Iris pigment epithelial cell (primary cell): ENCODE measurements at places on chromosomes 2 and 18.

DNA sequence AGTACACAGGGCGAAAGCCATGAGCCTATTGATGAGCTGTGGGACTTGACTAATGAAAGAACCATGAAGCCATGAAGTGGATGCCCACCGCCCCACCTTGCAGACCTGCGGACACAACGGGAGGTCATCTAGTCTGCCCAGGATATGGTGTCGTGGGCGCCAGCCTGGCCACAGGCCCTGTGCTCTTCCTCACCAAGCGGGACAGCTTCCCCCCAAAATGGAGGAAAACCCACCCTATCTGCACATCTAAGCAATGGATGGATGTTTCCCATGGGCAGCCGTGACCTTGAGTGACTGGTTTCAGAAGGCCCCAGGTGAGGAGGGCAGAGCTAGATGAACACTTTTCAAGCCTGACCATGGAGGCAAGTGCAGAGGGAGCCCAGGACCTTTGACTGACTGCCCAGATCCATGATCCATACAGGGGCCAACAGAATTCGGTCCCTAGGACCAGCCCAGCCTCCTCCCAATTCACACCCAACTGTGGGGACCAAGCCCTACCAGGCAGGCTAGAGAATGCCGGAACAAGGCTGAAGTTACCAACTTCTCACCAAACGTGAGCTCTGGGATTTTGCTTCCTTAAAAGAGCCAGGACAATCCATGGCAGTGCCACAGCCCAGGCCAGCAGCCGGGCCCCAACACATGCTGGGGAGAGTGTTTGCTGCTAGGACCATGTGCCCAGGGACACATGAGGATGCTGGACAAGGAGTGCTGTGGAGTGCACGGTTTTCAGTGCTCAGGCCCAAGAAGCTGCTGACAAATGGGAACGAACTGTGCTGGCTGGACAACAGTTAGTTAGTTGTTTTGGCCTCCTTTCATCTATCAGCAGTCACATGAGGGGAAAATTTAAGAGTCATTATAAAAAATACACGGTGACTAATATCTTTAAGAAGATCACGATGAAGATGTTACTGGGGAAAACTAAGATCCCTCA is 249.4 kb downstream of the HDAC4 start:
- no peak for DNase-seq

DNA sequence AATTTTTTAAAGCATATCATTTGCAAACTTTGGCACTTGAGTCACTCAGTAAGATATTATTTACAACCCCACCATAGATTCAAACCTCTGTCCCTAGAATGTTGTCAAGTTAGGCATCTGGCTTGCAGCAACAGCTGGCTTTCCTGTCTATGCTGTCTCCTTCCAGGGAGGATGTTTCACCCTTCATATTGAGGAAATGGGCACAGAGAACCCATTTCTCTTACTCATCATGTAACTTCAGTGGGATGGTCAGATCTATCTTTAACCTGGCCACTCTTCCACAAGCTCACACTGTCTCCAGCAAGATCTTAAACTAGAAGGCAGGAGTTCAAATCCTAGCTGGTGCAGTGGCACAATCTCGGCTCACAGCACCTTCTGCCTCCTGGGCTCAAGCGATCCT is 15.8 kb downstream of the LCT start:
- no peak for DNase-seq

DNA sequence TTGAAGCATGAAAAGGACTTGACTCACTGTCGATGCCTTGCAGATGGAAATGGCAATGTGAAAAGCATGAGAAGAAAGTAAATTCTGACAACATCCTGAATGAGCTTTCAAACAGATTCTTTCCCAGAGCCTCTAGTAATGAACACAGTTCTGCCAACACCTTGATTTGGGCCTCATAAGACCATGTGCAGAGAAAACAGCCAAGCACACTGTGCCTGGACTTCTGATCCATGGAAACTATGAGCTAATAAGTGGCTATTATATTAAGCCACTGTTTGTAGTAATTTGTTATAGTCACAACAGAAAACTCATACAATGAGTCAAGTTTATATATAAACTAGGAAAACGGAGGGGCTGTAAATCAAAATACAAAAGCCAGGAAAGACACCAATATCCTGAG is 477.3 kb downstream of the MBD2 start:
- DNase-seq, result no peak

DNA sequence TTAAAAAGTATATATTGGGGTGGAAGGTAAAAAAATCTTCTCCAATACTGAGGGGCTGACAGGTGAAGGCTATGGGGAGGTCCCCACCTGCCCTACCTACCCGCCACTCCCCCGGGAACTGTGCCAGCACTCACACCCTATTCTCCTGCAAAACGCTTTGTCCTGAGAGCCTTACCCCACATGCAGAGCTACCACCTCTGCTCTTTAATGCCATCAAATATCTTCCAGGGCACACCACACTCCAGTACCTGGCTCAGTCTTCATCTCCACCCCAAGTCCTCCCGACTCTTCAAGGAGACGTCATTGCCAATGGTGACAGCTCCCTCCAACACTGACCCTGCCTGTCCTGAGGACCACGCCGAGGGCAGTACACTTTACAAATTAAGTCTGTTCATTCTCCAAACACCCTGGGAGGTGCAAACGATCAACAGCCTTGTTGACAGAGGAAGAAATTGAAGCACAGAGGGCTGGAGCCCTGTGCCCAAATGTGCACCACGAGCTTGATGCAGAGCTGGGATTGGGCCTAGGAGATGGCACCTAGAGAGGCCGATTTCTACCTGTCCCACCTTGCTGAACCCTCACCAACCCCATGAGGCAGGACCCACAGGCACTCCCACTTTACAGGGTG is 6.0 kb upstream of the GPR55 start:
- DNase-seq, result no peak

- no peak for DNase-seq
Measured at GRCh38 chr2:3248754-3249475, 128.7 kb downstream of the EIPR1 start.

- no peak for DNase-seq
Measured at GRCh38 chr2:68553098-68553497, 85.7 kb downstream of the APLF start.

- DNase-seq, result no peak
Measured at GRCh38 chr2:62427146-62427545, 78.8 kb downstream of the TMEM17 start.

DNA sequence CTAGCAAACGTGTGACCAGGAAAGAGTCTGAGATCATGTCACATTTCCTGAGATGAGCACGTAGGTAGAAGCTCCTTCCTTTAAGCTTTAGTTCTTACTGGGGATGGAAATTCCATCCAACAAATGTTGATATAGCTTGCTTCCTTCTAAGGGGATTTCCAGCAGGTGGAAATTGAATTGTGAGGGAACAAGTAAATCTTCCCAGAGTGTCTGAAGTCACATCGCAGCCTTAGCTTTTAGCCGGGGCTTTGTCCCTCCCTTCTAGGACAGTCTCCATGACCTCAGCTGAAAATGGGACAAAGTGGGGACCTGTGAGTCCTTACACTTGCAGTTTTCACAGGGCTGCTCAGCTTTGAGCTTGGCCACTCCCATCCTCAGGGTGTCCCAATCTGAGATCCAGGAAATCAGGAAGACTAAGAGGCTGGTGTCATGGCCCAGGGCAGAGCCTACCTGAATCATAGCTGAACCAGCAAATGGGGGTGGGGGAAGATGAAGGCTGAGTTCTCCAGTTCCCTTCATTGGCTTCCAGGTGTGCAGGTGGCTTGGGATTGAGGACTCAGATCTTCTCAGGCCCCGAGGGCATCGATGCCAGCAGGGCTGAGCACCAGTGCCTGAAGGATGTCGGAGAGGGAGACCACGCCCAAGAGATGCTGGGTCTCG is 8.3 kb downstream of the PRKAG3 start:
- no peak for DNase-seq

DNA sequence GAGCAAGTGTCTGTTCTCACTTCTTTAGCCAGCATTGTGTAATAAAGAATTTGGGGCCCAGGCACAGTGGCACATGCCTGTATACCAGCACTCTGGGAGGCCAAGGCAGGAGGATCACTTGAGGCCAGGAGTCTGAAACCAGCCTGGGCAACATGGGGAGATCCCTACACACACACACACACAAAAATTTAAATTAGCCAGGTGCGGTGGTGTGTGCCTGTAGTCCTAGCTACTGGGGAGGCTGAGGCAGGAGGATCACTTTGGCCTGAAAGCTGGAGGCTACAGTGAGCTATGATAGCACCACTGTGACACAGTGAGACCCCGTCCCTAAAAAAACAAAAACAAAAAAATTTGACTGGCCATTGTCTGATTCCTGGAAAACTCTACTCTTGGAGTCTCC is 8.3 kb downstream of the REV1 start:
- DNase-seq, result no peak

DNA sequence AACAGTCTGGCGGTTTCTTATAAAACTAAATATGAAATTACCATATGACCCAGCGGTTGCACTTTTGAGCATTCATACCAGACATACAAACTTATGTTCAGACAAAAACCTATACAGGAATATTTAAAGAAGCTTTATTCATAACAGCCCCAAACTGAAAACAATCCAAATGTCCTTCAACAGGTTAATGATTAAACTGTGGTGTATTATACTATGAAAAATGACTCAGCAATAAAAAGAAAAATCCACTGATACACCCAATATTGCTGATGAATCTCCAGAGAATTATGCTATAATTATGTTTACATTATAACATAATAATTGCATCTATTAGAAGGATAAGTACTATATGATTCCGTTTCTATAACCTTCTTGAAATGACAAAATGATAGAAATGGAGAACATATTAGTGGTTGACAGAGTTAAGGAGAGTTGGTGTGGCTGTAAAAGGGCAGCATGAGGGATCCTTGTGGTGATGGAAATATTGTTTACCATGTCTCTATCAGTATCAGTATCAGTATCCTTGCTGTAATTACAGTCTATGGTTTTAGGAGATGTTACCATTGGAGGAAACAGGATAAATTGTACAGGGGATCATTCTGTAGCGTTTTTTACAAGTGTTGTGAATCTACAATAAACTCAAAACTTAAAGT is 127.1 kb downstream of the DSC3 start:
- no peak for DNase-seq

DNA sequence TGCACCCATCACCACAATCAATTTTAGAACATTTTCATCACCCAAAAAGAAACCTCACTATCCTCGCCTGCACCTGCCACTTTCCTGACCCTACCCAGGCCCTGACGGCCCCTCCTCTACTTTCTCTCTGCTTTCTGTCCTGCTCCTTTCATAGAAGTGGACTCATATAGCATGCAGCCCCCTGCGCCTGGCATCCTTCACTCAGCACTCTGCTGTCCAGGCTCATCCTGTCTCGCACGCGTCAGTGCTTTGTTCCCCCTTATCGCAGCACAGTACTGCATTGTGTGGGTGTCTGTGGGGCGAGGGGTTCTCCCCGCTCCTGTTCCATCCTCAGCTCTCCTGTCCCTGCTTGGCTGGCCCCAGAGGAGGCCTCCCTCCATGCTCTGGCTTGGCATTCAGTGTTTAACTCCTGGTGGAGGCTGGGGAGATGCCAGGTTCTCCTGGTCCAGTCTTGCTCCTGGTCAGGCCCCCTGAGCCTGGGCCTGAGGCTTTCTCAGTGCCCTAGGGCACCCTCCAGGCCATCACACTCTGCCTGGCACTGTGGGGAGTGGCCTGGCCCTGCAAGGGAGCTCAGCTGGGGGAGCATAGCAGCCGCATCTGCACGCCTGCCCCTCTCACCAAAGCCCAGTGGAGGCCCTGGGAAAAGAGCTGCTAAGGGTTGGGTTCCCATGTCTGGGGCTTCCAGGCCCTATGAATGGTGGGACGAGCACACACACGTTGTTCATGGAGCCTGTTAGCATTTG is 6.6 kb upstream of the TUBB6 start:
- DNase-seq, result no peak

GRCh38 chr2:196331143-196331542 is 159.8 kb upstream of the STK17B start:
- DNase-seq, result peak; percentile 92

DNA sequence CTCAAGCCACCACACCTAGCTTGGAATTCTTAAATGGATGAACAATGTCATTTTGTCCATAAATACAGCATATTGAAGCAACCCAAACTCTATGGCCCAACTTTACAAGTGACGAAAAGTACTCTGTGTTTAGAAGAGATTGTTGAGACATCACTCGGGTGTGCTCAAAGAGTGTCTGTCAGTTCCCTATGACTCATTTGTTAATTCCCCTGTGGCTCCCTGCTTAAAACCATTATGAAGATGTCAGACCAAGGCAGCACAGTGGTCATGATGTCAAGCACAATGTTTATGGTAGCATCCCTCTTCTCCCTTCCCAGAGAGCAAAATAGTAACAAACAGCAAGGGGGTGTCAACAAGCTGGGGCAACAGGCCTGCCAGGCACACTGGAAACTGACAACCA is 3.0 kb downstream of the LYG1 start:
- DNase-seq, result peak; percentile 36

DNA sequence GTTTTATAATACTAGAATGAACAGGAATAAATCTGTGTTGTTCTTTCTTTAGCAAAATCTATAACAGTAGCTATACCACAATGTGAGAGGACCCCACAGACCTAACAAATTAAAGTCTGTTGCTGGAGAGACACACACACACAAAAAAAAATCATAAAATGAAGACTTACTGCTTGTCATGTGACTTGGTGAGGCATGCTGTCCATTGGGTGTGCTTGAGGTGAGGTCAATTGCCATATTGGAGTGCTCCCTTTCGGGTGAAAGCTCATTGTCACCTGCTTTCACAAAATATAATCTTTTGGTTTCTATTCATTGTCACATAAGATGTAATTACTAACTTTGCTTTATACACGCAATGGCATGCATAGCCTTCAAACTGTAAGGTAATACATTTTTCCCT is 3.9 kb downstream of the IKZF2 start:
- peak; percentile 22 for DNase-seq

DNA sequence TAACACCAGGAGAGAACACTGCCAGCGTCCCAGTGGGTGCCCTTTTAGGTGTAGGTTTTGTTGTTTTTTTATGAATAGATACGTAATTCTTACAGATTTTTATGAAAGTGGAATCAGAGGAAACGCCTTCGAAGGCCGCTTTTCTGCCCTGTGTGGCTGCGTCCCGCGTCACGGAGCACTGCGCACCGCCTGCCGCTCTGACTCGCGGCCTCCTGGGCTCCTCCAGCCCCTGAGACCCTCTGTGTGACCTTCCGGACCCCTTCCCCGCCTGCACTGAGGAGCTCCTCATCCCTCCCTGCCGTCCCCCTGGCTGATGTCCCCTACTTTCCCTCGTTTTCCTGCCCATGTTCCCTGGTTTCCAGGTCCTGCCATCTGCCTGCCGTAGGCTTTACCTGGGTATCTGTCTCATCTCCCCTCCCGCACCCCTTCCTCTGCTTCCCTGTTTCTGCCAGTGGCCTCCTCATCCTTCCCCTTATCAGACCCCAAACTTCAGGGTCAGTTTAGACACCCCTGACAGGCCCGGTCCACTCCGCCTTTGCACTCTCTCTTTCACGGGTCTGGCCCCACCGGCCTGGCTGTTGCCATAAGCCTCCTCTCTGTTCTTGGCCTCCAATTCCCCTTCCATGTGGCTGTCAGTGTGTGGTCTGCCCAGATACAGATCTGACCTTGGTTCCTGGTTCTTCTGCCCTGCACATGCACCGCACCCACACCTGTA is 32.7 kb downstream of the PDIA6 start:
- DNase-seq, result no peak

DNA sequence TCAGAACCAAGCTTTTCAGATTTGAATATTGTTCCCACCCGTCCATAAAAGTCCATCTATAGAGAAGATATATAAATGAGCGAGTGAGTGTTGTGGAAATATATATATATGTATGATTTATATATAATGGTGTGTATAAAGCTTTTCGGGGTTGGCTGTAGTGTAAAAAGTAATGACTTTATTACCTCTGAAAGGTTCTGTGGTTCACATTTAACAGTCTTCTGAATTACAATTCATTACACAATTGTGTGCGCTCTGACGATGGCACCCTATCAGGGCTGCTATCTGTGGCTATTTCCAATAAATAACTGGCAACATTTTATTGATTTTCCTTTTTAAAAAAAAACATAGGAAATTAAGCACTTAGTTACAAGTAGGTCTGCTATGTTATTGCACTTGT is 2.7 kb upstream of the BCL11A start:
- DNase-seq, result no peak
